ENCODE measurements at places on chromosomes 7 and 10.

DNA sequence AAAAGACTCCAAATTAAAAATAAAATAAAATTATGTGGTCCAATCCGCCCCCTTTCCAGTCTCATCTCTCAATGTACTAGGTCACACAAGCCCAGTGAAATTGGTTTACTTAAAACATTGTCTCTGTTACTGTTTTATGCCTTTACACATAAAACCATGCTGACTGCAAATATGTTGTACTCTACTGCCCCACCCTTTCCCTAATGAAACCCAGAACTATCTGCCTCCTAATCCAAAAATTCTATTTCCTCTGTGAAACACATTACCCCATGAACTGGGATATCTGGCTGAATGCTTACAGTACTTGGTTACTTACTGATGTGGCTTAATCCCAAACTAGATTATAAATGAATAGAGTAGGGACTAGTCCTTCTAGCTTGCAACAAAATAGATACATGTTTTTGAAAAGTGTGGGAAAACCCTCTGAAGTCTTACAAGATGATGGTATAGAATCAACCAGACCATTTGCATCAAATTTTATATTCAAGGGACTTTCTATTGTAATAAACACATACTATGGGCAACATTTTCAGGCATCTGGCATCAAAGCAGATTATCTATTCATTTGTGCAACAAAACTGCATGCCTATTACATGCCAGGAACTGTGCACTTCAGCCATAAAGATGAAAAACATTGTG, 10.0 kb upstream of the KMT2E start:
- DNase-seq: no peak

DNA sequence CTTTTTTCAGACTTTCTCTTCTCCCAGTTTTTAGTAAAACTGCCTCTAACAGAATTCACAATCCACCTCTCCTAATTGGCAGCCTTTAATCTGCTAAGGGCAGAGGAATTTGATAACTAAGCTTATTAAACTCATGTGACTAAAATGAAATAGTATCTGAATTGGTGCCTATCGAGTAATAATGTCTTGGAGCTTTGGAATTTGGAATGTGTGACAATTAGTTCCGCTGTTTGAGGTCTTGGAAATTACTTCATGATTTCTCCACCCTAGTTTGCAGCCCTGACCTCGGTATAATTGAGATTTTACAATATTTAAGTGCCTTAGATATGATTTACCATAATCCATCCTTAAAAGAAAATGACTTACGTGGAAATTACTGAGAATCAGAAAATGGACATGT, 190.4 kb upstream of the NEBL start:
- no peak for DNase-seq

DNA sequence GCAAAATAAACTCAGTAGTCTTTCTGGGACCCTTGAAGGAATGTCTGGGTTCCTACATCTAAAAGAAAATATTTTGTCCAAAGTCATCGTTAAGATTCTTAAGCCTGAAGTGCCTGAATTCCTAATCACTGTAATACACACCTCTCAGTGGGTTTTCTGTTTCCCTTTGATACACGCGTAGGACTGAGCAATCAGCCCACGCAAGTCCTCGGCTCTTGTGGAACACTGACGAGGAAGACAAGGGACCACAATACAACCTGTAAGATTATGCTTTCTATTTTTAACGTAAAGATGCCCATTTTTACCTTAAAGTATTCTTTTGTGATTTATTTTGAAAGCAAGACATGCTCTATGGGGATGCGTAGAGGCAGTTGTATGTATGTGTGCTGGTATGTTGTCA, 472.8 kb upstream of the CELF2 start:
- DNase-seq: no peak

- DNase-seq: no peak
Observed at GRCh38 chr10:117622471-117623184, 80.1 kb downstream of the EMX2 start.

GRCh38 chr7:157276091-157276561, 60.7 kb upstream of the DNAJB6 start:
- DNase-seq: no peak

- DNase-seq: no peak
Observed at GRCh38 chr10:114714281-114714741, 56.2 kb upstream of the ABLIM1 start.

DNA sequence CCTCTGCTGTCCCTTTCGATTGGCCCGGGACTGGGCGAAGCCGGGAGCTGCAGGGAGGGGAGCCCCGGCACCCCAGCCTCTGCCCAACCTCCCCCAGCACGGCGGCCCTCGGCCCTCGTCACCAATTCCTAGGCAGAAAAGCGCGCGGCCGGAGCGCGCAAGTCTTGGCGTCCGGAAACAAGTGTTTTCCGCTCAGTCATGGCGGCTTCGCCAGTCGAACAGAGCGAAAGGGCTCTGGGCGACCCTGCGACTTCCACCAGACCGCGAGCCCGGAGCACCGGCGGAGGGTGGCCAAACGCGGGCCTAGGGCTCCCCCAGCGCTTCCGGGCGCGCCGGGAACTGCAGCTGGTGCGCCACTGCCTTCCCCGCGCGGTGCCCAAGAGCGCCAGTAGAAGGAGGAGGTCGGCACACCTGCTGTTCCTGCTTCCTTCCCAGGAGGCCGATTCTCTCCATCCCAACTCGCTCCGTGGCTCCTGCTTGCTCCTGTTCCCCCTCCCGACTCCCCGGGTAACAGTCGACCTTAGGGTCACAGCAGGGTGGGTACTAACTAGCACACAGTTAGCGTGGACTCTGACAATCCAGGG, 729.9 kb downstream of the ZWINT start:
- DNase-seq: no peak

- DNase-seq: no peak
Observed at GRCh38 chr10:12703126-12703525, 298.4 kb downstream of the CCDC3 start.

- no peak for DNase-seq
Observed at GRCh38 chr7:22712999-22713398, 14.0 kb upstream of the IL6 start.
